Substantia nigra (tissue), 51 donors: ENCODE measurements at places on chromosomes 12 and 14.

DNA sequence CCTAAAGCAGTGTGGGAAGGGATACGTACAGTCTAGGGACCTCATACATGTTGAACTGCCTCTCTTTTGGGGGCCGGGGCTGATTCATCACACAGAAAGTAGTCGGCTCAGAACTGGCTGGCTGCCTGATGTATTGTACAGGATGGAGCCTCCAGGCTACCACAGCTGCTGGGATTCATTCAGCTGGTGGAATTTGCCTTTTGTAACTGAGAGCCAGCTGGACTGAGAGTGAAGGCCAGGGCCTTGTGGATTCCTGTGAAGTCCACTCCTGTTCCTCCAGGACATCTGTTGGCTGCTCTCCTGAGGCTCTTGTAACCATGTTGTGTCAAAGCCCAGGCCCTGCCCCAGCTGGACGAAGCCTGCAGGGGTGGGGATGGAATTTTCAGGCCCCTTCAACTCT is 116.3 kb upstream of the PRICKLE1 start:
- DNase-seq: no peak

GRCh38 chr12:114674251-114675047 is 9.5 kb downstream of the TBX3 start:
- no peak for DNase-seq

- DNase-seq: no peak
Observed at GRCh38 chr12:39620659-39621658, 1.4 kb upstream of the ABCD2 start.

GRCh38 chr14:100882991-100883788 is 20.3 kb downstream of the RTL1 start:
- no peak for DNase-seq

DNA sequence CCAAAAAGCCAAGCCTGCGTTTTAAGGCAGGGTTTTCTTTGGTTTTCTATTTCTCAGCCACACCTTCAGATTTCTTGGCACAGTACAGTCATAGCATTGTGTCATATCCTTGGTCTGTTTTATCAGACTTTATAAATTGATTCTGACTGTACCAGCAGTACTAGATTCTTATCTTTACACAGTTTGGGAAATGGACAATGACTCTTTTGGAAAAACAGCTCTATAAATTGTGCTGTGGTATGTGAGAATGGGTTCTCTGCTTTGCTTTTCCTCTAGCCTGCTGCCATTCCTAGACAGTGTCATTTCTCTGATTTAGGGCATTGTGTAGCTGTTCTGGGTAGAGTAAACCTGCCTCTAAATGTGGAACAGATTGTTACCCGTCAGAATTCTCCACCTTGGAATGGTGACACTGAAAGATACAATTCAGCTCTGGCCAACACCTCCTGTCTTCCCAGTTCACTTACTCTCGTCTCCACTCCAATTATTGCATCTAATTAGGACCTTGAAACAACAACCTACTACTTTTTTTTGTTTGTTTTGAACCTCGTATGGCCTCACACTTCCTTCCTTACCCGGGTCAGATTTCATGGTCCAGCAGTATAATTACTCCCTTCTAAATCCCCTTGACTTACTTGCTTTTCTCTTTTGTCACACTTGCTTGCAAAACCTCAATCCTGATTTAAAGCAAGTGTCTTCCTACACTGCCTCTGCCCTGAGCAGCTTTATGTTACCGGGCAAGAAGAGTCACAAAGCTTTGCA is 226.3 kb downstream of the ERC1 start:
- DNase-seq: no peak

DNA sequence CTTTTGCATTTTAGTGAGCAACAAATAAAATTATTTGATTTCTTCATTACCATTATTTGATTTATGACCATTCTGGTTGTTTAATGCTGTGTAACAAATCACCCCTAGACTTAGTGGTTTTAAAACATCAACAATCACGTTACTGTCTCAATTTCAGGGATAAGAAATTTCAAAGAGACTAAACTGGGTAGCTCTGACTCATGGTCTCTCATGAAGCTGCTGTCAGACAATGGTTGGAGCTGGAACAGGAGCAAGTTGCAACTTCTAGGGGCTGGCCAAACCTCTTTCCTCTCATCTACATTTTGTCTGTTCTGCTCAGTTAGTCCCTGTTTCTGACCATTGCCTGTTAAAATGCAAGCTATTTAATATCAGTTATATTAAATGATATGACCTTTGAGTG is 517.0 kb downstream of the KCNH5 start:
- DNase-seq: no peak

DNA sequence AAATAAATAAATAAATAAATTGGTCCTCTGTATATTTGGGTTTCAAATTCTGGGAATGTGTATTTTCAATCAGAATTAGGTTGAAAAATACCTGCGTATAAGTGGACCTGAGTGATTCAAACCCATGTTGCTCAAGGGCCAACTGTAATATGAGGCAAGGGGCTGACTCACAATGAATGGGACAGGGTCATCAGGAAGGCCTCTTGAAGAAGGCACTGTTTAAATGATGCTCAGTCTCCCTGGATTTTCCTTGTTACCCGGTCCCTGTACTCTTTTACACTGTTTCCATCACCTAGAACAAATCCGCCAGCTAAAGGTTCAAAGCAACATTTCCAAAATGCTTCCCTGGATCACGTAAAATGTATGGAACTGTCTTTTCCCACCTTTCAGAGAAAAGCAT is 3.8 kb downstream of the PSMB5 start:
- no peak for DNase-seq

GRCh38 chr12:130147875-130148596 is 14.2 kb upstream of the FZD10 start:
- no peak for DNase-seq

DNA sequence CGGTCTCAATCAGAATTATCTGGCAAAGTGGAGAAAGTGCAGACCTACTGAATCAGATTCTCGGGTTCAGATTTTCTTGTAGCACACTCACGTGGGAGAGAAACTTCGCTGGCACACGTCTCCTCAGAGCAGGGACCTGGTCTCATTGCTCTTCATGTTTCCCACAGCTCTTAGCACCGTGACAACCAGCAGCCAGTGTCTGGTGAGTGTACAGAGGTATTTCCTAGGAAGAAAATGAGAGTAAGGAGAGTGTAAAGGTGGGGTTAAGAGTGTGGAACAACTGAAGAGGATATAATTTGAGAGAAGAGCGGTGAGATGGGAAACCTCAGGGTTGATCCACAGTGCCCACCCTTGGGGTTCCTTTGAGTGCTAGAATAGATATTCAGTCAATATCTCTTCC is 89.2 kb downstream of the ARF6 start:
- no peak for DNase-seq

DNA sequence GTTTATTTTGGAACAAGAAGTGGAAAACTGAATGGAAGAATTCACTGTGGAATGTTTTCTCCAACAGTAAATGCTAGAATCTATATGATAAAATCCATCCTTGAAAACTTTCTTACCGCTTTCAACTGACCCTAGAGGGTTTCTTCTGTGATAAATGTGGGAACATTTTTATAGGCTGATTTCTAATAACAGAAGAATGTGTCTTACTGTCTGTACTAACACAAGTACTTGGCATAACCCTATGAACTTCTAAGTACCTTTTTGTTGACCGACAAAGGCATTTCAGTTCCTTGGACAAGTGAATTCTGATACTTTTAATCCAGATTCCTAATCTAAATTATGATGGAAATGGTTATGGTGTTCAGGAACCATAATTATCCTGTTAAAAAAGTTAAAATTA is 1109.7 kb upstream of the FLRT2 start:
- no peak for DNase-seq

GRCh38 chr12:15931590-15932053 is 20.5 kb downstream of the DERA start:
- DNase-seq: no peak

- no peak for DNase-seq
Observed at GRCh38 chr12:42552822-42553221, 36.7 kb downstream of the PRICKLE1 start.

GRCh38 chr14:64508215-64508776 is 3.7 kb downstream of the ZBTB1 start:
- DNase-seq: no peak

GRCh38 chr14:23377573-23378563 is 1.0 kb downstream of the CMTM5 start:
- DNase-seq: no peak

DNA sequence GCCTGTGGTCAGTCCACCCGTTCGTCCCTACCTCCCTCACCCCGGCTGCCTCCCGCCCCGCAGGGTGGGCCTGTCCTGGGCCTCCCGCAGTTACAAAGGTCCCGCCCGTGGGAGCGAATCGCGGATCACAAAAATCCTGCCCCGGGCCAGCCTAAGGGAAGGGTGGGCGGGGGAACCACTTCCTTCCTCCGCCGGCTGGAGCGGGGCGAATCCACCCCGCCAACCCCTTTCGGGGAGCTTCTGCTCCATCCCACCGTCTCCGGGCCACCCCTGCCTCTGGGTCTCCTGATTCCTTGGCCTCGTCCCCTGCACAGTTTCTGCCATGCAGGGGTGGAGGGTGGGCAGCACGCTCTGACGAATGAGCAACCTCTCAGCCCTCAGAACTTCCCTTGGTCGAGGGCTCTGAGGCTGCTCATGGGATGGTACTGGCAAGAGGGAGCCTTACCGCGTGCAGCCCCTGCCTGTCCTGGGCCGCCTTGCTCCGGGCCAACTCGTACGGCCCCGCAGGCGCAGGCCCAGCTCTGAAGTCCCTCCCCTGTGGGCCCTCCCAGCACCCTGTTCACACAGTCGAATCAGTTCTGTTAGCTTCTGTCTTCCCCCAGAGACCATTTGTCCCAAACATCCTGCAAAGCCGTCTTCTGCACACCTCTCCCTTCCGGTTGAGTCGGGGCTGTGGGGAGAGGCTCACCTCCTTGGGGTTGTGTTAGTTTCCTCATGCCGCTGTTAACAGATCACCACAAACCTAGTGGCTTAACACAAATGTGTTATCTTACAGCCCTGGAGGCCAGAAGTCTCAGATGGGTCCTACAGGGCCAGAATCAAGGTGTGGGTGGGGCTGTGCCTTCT is 589 bp upstream of the HVCN1 start:
- DNase-seq: peak; percentile 22
